NCI-H2107 (cell line): ENCODE measurements at places on chromosomes 5 and 9.

- DNase-seq, result no peak
Observed at GRCh38 chr5:112914584-112914983, 7.4 kb downstream of the REEP5 start.

GRCh38 chr5:14906628-14907027 lies 35.0 kb upstream of the ANKH start:
- no peak for DNase-seq

GRCh38 chr5:58842852-58843251 lies 260.0 kb downstream of the RAB3C start:
- no peak for DNase-seq

- DNase-seq, result no peak
Observed at GRCh38 chr9:34381323-34381722, 4.6 kb upstream of the MYORG start.

GRCh38 chr5:58335518-58335917 lies 124.4 kb downstream of the PLK2 start:
- no peak for DNase-seq

GRCh38 chr5:147704544-147704943 lies 78.0 kb downstream of the JAKMIP2 start:
- no peak for DNase-seq
